ENCODE measurements at places on chromosomes 1 and 21.

- DNase-seq, result no peak
These were observed 12.2 kb upstream of the RGS16 start for GRCh38 chr1:182616130-182617013.

DNA sequence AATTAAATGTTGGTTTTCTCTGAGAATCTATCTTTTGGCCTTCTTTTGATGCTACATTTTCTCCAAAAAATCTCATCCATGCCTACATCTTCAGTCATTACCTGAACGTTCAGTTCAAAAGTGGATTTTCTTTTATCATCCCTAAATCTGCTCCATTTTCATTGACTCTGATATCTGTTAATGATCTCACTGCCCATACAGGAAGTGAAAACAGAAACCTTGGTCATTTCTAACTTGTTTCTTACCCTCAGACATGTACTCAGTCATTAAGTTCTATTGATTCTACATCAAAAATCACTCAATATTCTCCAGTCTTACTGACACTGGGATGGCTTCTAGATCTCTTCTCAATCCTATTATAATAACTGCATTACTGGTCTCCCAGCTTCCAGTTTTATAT lies 22.7 kb downstream of the PRKACB start:
- no peak for DNase-seq

DNA sequence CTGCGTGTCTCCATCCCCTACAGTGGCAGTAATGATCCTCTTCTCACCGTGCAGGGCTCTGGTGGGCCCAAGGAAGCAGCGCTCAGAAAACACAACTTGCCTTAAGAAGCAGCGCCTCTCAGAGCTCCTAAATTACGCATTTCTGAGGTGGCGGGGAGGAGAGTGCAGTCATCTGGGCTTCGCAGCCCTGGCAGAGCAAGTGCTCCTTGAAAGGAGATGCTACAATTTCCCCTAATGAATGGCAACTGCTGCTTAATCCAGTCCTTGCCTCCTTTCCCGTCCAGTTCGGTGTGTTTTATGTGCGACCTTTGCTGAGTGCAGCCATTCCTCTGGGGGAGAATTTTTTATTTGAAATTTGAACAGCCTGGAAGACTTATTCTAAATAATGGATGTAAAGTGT lies 287.3 kb downstream of the PTPRU start:
- DNase-seq, result no peak

GRCh38 chr1:3019516-3020051 lies 1.7 kb upstream of the ACTRT2 start:
- no peak for DNase-seq

- DNase-seq, result no peak
These were observed 136.4 kb upstream of the COL6A1 start for GRCh38 chr21:45845063-45845769.

DNA sequence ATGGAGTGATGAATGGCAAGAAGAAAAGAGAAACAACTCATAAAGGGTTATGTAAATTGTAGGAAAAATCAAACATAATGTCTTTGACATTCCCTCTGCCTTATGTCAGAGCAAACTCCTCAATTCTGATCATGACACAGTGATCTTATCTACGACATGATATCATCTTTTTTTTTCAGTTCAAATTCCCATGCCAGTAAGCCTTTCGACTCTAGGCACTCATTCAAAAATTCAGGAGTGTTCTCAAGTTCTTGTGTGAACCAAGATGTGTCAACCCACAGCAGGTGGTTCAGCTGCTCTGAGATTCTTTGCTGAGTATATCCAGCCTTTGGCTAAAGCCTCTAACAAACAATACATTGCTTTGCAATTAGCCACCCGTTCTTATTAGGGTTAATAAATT lies 97.1 kb upstream of the ESRRG start:
- no peak for DNase-seq

GRCh38 chr1:23837908-23838307 lies 12.7 kb upstream of the HMGCL start:
- no peak for DNase-seq

- no peak for DNase-seq
These were observed at the start of gene ANGPTL7 for GRCh38 chr1:11188858-11189451. ANGPTL7 (plus strand) TSS chr1:11189355; CDS start chr1:11189580, 225 bp downstream.

DNA sequence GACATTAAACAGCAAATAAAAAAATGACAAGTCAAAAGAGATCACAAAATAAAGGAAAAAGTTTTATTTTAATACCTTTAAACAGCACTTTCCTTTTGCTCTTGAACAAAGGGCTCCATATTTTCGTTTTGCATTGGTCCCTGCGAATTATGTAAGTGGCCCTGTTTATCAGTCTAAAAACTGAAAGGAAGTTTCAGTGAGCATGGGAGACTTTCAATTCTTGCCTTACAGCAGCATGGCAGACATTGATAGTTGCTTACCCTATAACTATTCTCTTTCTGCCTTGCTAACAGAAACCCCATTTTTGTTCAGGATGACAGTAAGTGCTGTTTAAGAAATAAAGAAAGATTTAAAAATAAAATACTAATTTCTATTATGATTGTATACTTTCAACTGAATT lies 5.2 kb upstream of the SH3GLB1 start:
- no peak for DNase-seq

DNA sequence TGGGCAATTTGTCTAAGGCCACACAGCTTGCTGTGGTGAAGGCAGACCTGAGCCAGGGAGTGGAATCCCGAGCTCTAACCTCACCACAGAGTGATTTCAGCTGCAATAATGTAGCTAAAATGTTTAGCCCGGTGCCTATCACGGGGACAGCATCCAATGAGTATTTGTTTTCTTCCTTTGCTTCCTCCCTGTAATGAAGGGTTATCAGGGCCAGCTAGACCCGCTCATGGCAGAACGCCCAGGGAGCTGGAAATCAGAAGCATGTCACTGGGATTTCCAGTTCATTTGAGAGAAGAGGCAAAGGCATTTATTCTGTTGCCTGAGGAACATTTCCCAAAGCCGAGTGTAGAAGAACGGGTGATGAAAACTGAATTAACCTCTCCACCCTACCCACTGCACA lies 183.1 kb downstream of the ZSCAN20 start:
- no peak for DNase-seq

GRCh38 chr1:72435025-72435424 lies 152.7 kb upstream of the NEGR1 start:
- DNase-seq, result no peak

DNA sequence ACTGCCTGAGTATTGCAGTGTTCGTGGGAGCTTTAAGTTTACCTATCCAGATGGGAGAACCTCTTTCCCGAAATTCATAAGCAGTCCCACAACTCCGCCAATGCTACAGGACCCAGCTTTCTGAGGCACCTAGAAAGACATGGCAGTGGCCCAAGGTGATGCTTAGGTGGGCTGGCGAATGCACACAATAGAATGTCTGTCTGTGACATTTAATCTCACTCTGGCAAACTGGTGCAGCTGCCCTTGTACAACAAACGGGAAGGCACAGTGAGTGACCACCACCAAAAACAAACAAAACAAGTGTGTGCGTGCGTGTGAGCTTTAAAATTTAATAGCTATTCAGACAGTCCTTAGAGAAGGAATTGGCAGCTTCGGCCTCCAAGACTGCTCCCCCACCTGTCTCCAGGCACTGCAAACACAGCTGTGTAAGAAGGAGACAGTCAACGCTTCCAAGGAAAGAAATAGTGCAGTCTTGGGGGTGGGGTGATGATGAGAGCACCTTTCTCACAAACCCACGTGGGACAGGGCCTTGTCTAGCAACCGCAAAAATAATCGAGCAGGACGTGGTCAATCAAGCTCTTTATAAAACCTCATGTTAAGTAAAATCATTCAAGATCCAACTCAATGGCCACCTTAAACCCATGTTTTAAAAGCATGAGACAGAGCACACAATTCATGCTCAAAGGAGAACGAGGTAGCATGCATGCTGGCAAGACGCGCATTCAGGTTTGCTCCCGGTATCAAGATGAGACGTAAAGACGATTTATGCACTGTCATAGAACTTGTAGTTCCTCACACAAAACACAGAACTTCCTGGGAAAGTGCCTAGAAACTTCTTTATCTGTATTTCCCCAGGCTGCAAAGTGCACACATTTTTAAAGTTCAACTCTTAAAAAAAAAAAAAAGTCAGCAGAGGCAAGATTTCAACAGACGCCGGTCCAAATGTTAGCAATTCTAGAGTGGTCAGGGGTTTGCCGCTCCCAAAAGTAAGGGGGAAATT lies 84.1 kb downstream of the TM2D1 start:
- no peak for DNase-seq

DNA sequence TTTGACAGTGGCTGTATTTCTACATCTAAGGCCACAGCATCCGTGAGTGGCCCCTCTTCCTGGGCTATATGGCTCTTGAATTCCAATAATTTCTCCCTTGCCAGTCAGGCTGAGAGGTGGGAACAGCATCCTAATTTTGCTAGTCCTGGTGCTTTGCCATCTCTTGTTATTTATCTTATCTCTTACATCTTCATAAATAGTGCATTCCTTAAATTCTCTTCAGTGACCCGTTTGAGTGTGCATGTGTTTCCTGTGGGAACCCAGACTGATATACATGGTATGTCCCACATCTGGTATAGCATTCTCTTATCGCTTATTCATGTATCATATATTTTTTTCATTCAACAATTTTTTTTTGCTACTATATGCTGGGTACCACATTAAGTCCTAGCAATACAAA lies 9.9 kb downstream of the S100A11 start:
- no peak for DNase-seq

- DNase-seq, result no peak
These were observed 57.5 kb downstream of the ERG start for GRCh38 chr21:38440746-38441145.

GRCh38 chr1:215054266-215054665 lies 28.3 kb upstream of the KCNK2 start:
- DNase-seq, result no peak

GRCh38 chr21:41848958-41849580 lies 30.1 kb downstream of the PRDM15 start:
- no peak for DNase-seq

- no peak for DNase-seq
These were observed 157.2 kb downstream of the ST6GALNAC5 start for GRCh38 chr1:77024500-77024899.

GRCh38 chr1:151967091-151967490 lies 26.6 kb downstream of the S100A10 start:
- no peak for DNase-seq

GRCh38 chr1:78730054-78730453 lies 80.4 kb downstream of the IFI44 start:
- no peak for DNase-seq

DNA sequence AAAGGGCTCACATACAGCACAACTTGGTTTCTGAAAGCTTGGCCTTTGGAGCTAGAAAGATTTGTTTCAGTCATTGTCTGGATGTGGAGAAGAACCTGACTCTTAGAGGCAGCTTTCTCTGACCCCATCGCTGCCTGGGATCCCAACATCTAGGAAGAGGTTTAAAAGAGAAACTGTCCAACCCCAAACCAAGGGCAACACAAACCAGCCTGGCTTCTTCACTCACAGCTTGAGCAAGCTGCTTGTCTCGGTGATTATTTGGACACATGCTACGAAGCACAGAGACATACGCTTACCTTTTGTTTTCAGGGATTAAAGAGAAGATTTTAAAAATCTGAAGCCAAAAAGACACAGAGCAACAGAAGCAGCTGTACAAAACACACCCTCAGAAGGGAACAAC lies 109.8 kb downstream of the ETS2 start:
- no peak for DNase-seq

DNA sequence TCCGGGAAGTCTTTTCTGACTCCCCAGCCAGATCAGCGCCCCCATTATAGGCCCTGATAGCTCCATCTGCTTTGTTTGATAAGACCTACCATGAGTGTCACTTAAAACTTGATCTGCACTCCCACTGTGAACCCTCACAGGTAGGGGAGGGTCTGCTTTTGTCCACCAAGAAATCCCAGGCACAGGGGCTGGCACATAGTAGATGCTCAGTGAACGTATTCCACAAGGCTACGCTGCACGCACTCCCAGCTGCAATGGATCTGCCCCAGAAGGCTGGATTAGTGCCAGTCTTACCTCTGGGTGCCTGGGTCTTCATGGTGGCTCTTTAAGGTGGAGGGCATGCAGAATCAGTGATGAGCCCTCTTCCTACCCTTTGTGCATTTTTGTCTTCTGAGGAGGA lies 447.1 kb downstream of the PTPRU start:
- DNase-seq, result no peak

DNA sequence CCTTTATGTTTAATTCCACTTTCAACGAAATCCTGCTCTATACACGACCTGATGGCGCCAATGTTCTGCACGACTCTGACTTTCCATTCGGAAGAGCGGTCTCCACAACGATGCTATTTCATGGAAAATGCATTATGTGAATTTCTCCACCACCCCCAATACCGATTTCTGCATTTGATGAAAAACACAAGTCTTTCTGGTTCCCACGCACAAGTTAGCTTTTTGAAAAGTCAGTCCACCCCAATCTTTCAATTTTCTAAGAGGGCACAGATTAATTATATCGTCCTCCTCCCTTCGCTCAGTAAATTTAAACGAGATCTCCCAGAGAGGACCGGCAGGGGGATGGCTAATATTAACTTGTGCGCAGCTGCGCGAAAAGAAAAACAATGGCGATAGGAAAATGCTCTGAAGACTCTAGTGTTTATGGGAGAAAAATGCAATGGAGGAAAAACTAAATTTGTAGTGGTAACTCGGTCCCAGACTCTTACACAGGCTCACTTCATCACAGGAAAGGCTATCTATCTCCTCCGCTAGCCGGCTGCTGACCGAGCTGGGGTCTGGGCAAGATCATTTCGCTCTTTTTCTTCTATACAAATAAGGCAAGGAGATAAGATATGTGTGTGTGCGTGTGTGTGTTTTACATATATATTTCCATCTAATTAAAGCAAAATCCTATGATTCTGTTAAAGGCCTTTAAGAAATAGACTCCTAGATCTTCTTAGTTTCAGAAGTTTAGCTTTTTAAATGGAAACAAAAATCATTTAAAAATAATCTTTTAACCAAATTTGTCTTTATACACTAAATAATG lies 1.2 kb upstream of the LHX8 start:
- DNase-seq, result no peak

DNA sequence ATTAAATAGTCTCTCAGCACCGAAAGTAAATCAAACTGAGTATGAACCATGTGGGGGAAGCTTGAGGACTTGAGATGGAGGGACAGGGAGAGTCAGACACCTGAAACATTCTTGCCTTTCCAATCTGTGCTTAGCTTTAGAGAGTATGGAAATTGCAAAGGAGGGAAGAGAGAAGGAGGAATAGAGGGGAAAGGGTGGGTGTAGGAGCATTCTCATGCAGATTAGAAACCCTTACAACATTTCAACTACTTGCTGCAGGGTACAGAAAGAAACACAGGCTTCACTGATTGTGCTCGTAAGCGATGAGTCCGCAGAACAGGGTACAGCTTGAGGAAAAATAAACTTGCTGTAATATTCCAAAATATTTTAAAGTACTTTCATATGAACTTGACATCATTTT lies 73.8 kb downstream of the NIBAN1 start:
- DNase-seq, result no peak

DNA sequence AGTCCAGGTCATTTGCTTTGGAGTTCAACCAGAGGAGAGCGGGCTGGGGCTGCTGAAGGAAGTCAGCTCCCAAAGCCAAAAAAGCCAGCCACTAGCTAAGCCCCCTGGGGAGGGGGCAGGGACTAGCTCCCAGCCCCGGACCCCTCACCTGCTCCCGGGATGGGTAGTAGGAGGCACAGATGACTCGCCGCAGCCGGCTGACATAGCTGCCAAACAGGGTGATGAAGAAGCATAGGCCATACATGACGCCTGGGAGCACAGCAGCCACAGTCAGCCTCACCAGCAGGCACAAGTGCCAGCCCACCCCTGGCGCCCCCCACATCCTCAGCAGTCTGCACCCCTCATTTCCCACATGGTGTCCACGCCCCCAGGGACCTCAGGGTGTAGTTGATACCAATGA lies 7.4 kb downstream of the DCST2 start:
- no peak for DNase-seq
